ENCODE measurements at places on chromosomes 11 and 22.

GRCh38 chr11:33847251-33847650 is 44.6 kb downstream of the LMO2 start:
- DNase-seq = no peak

DNA sequence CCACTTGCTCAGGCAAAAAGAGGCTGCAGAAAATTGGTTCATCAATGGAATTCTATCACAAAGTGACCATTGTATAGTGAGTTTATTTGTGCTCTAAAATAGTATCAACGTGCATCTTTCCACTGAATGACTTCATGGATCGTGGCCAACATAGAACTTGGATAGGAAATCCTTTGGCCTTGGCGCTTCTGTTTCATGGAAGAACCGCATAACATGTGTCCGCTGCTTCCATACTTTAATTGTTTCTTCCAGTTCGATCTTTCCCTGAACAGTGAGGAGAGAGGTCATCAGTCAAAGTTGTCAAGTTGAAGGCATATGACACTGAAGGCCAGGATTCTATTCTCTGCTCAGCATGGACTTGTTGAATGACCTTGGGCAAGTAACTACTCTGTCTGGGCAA is 4.5 kb downstream of the NDUFA6 start:
- no peak for DNase-seq

DNA sequence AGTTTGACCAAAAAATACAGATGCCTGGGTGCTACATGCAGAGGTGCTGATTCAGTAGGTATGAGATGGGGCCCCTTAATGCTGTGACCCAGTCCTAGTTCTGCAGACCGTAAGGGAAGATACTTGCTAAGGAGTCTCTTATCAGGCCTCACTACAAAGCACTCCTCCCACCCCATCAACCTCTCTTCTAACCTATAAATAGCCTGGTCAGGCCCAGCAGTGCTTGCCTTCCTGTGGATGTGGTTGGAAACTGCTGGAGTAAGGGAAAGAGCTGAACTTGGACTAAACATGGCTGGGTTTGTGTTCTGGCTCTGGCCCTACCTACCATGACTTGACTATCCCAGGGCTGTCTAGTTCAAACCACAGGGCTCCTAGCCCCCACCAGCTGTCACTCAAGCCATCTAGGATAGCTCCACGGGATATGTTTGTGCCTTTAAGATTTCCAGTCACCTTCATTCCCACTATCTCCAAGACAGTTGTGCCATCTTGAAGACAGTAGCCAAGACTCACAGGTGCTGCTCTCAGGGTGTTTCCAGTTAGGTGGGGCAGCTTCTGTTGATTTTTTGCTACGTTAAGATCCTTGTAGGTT is 9.5 kb upstream of the DKK3 start:
- DNase-seq = no peak

DNA sequence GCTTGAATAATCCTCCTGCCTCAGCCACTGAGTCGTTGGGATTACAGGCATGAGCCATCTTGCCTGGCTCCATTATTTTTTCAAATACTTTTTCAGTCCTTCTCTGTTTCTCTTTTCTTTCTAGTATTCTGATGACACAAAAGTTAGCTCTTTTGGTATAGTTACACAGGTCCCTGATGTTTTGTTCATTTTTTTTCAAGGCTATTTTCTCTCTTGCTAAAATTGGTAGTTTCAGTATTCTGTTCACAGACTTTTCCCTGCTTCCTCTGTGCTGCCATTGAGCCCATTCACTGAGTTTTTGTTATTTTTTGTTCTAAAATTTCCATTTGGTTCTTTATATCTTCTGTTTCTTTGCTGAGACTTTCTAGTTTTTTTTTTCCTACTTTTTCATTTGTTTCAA is 166.5 kb downstream of the UVRAG start:
- no peak for DNase-seq

DNA sequence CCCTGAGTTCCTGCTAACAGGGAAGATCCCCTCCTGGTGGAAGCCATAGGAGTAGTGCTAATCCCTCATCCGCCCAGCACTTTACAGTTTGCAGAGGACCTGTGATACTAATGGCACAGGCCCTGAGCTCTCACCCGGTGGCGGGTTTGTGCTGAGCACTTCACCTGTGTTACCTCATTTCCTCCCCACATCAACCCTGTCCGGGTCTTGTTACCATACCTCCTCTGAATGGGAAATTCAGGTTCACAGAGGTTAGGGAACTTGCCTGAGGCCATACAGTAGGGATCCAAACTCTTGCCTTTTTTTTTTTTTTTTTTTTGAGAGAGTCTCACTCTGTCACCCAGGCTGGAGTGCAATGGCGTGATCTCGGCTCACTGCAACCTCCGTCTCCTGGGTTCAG is 25.2 kb downstream of the CAPN1 start:
- DNase-seq = no peak

DNA sequence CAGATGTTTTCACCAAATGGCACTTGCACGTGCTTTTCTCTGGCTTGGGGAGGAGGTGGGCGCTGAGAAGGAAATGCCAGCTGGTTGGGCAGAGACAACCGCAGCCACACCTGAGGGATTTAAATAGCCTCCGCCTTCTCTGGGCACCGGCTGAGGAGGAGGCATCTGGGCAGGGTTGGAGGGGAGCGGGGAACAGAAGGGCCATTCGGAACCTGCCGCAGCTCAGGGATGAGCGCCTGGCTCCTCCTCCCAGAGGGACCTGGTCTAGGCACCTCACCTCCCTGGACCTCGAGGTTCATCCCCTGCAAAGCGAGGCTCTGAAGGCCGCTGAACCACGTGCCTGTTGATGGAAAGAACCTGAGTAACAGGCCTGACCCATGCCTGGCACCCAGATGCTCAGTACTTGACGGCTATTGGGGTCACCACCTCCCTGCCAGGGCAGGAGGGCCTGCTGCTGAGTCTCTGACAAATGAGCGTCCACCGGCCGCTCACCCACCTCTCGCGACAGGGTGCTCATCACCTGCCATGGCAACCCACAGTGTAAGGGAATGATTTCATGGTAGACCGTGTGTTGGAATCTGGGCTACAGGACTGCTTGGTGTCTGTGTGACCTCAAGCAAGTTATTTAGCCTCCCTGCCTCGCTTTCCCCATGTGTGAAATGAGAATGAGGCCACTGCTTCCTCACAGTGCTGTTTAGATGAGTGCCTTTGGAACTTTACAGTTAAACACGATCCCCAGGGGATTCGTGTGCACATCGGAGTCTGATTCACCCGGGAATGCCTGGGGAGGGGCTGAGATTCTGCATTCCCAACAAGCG is 2.0 kb upstream of the KDELR3 start:
- DNase-seq = no peak

DNA sequence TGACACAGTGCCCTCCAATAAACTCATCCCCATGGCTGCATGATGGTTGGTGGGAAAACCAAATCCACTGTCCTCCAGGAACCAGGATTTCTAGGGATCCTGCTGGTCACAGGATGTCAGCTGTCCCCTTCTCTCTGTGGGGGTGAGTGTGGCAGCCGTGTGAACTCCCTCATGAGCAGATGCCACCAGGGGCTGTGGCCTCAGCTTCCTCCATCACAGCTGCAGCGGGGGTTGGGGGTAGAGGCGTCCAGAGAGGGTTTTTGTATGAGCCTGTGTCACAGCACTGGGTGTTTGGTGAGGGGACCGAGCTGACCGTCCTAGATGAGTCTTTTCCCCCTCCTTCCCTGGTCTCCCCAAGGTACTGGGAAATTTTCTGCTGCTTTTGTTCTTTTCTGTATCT is 26.4 kb downstream of the IGLL5 start:
- no peak for DNase-seq

DNA sequence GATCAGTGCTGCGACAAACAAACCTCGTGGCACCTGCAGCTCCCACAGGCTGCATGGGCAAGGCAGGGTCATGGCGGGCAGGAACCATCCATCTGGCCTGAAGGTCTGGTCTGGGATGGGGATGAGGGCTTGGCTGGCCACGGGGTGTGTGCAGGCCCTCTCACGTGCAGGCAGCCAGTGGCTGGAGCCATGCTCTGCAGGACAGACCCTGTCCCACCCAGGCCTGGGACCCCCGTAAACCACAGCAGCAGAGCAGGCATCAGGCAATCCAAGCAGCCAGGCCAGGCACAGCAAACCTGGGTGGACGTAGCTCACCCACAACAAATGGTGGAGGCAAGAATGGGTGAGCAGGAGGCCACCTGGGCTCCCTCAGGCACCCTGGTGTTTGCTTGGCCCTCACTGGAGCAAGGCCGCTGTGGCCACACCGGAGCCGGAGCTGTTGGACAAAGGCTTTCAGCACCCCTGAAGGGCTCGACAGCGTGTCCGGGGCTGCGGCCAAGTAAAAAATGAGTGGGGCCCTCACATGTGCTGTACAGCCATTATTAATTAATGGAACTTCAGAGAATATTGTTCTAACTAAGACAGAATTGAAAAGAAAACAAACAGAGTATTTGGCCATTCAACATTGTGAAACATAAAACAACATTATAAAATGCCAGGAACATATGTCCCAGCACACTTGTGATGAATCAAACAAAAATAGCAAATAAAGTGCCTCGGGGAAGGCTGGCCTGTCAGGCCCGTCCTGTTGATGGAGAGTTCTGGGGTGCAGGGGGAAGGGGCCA is 24.0 kb upstream of the GNB1L start:
- DNase-seq = no peak

DNA sequence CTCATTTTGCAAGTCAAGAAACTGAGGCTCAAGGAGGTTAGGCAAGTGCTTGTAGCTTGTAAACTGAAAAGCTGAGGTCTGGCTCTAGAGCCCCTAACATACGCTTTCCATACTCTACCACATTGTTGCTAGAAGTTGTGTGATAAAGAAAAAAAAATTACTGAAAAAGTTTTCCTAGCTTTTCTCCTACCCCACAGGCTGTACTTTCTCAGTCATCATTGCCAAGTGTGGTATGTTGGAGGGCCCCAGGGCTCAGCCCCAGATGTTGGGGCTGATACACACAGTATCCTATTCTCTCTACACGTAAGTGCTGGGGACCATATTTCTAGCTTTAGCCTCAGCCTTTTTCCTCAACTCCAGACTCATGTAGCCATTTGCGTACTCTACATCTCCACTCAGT is 16.0 kb downstream of the KREMEN1 start:
- DNase-seq = no peak

GRCh38 chr11:17021511-17021910 is 7.3 kb upstream of the PLEKHA7 start:
- DNase-seq = no peak

- no peak for DNase-seq
Observed at GRCh38 chr11:79050786-79051185, 390.0 kb downstream of the TENM4 start.
